ENCODE measurements at places on chromosomes 16 and 17.
A peak's percentile ranks its signal among the peaks of the same experiment; 100 is the strongest.

GRCh38 chr17:63150994-63151464 is 185.0 kb downstream of the TANC2 start:
- no peak for DNase-seq

GRCh38 chr17:7183433-7184090 is 4.4 kb upstream of the ASGR1 start:
- DNase-seq, result no peak

- no peak for DNase-seq
These were observed 1.0 kb upstream of the FBRS start for GRCh38 chr16:30656974-30657865.

DNA sequence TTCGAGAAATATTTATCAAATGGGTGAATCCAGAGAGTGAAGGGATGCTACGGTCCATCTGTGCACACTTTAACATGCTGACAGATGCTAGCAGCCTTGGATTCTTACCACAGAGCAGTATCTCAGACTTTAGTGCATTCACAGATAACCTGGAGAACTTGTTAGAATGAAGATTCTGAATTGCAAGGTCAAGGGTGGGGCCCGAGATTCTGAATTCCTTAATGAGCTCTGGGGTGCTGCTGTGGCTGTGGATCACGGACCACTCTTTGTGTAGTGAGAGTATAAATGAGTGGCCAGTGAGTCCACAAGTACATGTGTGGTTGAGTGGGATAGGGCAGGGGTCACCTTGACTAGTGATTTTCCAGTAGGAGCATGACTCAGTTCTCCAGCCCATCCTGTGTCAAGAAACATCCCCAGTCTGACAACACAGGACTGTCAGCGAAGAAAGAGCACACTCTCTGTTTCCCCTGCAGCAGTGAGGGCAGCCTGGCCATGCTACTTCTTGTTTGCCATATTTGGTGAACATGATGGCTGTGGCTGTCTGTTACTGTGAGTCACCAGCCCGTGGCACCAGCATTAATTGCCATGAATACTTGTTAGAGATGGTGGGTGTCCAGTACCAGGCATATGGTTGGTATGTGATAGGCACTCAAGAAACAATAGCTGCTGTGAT is 13.0 kb upstream of the SALL1 start:
- DNase-seq, result no peak

DNA sequence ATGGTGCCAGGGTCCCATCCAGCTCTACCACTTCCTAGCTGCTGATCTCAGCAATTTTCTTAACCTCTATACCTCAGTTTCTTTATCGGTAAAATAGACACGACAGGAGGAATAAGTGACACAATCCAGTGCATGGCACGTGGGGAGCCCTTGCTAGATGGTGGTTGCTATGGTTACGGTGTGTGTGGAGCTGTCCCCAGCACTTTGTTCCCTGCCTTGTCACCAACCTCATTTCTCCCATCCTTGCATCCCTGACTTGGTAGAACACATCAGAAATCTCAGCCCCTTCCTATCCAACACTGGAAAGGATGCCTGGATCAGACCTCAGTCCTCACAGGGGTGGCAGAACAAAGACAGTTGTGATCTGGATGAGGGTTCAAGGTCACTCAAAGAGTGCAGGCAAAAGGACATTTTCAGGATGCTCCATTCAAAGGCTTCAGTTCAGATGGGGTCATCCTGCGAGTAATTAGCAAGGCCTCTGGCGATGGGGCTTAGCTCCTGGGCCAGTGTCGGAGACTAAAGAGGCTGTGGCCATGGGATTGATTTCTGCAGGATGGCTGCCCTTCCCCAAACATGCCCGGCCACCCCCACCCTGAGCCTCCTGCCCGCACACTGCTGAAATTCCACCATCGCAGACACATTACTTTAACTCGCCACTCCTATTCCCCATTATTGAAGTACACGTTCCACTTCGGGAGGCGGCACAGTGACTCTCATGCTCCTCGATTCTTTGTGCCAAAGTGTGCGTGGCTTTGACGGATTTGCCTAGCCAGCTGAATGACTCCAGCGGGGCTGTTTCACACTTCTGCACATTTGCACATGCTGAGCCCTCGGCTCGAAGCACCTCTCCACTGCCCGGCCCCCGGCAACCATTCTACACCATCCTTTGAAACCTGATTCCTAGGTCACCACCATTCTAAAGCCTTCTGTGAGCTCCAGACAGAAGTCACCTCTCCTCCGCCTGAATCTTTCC is 40.3 kb downstream of the WNT3 start:
- DNase-seq, result no peak

- no peak for DNase-seq
These were observed 63.5 kb upstream of the PLCG2 start for GRCh38 chr16:81715358-81716196.

GRCh38 chr17:18257982-18258355 is 569 bp downstream of the FLII start:
- no peak for DNase-seq

GRCh38 chr17:37062021-37062420 is 113.3 kb downstream of the AATF start:
- DNase-seq, result no peak

- DNase-seq, result no peak
These were observed 17.6 kb downstream of the TRPV3 start for GRCh38 chr17:3539881-3540540.

GRCh38 chr16:69936751-69937211 is 14.4 kb upstream of the CLEC18A start:
- no peak for DNase-seq

- DNase-seq, result no peak
These were observed 50.0 kb downstream of the NXN start for GRCh38 chr17:929586-929985.

DNA sequence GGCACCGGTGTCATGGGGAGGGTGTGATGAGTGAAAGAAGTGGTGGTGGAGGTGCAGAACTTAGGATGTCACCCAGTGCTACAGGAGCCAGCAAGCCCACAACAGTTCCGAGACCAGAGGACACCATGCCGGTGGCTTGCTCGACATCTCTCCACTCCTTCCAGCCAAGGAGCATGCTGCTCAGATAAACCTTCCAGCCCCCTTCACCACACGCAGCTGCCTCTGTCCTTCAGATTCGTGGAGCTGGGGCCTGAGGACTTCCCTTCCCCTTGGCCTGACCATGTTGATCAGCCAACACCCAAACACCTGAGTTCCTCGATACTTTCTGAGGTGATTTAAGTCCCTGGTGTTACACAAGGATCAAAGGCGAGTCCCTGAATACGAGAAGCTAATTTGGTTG is 188.8 kb upstream of the FOXF1 start:
- no peak for DNase-seq

- DNase-seq, result no peak
These were observed 68.9 kb downstream of the ABCC6 start for GRCh38 chr16:16154281-16154951.

GRCh38 chr17:53950207-53950857 is 127.6 kb downstream of the KIF2B start:
- DNase-seq, result no peak

- no peak for DNase-seq
These were observed 26.5 kb upstream of the CRHR1 start for GRCh38 chr17:45757431-45758218.

DNA sequence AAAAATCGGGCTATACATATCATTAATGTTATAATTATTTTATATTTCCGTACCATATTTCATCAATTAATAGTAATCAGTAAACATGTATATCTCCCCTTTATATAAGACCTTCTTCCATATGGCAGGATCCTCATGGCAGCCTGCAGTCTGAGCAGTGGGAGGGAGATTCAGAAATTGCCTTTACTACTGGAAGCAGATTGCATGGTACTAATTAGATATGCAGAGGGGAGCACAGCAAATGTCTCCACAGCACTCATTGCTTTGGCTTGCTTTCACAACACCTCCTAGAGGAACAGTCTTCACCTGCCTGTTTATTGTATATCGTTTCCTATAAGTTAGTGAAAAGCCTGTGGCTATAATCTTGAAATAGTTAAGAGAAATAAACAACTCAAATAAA is 585.8 kb upstream of the GOT2 start:
- DNase-seq, result no peak

DNA sequence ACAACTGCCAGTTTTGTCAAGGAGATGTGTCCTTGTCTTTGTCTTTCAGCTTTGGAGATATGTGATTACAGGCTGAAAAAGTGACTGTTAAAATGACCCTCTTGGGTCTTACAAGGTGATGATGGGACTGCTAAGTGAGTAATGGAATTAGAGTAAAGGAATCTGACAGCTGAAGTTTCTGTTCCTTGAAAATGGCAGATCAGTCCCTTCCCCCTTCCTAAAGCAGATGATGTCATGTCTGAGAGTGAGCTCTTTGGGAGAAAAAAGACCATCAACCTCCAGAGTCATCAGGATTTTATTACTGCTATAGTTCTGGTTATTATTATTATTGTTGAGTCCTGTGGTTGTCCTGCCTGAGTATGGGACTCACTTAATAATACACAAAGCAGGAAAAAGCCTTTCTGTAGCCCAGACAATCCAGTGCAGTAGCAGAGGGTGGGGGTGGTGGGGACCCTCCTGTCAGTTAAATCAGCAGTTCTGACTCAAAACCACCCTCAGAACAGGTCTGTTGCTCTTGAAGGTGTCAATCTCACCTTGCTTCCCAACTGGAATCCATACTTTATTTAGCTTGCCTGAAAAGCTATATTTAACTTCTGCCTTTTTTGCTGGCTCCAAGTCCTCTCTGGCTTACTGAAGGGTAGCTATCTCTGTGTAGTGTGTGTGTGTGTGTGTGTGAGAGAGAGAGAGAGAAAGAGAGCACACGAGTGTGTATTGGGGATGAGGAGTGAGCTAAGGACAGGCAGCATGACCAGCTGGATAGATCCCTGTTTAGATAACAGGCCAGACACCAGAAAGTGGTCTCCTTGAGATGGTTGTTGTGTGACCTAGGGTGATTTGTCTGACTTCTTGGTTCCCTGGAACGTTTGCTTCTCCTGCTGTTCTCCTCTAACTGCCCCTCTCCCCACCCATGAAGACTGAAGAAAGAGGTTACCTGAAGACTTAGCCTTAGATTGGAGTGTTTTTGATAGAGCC is 4.9 kb downstream of the HROB start:
- DNase-seq, result no peak

GRCh38 chr16:55645986-55646385 is 9.8 kb upstream of the SLC6A2 start:
- no peak for DNase-seq

- no peak for DNase-seq
These were observed 6.0 kb downstream of the CCDC137 start for GRCh38 chr17:81672504-81672903.

DNA sequence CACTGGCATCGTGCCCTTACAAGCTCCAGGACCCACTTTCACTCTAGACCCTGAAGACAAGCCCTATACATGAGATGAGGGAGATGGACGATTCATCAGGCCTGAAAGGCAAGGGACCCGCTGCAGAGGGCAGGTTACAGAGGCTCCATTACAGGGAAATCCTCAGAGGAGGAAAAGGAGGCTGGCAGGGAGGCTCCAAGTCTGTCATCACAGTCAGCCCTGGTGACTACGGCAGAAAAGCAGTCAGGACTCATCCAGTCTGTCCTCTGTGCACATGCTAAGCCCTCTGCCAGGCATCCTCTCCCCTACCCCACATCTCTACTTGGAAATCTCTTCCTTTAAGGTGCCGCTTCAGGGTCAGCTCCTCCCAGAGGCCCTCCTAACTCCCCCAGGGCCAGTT is 197.7 kb upstream of the CDH5 start:
- no peak for DNase-seq

GRCh38 chr17:40532520-40533253 is 31.3 kb upstream of the TNS4 start:
- DNase-seq, result no peak

DNA sequence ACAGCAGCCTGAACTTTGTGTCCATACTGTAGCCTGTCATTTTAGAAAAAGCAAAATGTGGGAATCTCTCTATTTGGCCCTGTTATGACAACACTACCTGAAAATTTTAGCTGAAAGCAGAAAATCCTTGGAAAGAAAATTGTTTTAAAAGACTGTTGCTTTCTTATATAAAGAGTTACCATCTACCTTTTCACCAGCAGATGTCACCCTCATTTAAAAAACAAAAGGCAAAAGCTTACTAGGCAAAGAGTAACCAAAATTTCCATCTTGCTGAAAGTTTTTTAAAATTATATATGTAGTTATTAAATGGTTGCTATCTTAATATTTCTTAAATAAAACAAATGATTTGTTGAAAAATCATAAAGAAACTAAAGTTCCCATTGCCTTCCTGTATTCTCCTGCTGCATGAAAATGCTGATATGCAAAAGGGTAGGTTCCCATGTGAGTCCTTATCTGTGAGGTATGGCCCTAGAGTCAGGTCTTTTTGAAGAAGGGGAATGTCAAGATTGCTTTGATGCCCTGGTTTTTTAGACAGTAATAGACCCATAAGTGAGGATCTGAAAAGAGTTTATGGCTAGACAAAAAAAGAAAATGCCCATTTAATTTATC is 61.0 kb downstream of the TNRC6C start:
- no peak for DNase-seq

DNA sequence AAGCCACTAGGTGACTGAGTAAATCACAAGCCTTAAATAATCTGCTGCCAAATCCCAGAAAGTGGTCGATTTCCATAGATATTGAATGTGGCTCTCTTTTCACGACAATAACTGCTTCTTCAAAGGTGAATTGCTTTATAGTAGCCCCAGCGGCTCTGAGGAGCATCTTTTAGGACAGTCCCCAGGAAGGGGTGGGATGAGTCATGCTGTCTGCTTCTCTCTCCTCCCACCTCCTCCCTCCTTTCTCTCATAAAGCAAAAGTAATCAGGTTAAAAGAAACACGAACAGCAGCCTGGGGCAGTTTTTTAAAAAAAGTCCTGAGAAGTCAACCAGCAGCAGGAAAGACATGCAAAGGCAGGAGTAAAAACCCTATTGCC is 1.8 kb downstream of the KIAA0513 start:
- peak; percentile 21 for DNase-seq

GRCh38 chr17:75864448-75864871 is 9.3 kb upstream of the WBP2 start:
- no peak for DNase-seq

DNA sequence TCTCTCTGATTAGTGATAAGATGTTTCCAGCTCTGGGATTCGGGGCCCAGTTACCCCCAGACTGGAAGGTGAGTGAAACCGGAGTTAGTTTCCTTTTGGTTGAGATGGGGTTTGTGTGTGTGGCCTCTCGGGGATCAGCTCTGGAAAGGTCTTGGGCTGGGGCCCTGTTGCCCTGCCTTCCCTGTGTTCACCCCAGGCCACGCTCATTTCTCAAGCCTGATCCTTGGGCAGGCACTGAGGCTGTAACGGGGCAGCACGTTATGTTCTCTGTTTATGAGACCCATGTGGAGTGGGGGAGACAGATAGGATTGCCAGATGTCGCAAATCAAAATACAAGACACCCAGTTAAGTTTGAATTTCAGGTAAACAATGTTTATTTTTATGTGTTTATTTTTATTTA is 35.5 kb downstream of the CPNE2 start:
- DNase-seq, result no peak

DNA sequence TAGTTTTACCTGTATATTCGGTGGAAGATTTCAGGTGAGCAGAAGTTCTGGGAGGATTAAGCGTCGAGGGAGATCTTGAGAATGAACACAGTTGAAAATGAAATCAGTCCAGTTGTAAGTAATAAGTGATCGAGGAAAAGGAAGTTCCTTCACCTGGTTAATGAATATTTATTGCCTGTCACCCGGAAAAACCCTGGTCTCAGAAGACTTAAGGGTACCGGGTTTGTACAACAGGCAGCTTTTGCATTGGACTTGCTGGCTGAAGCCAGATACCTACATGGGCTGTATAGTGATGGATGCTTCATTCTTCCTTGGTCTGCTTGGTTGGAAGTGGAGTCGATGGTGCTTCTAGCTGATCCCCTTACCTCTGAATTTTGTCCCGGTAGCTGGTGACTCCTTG is 72.7 kb downstream of the PRKCA start:
- DNase-seq, result no peak
